ENCODE measurements at places on chromosomes 3 and 15.
A peak's percentile ranks its signal among the peaks of the same experiment; 100 is the strongest.

DNA sequence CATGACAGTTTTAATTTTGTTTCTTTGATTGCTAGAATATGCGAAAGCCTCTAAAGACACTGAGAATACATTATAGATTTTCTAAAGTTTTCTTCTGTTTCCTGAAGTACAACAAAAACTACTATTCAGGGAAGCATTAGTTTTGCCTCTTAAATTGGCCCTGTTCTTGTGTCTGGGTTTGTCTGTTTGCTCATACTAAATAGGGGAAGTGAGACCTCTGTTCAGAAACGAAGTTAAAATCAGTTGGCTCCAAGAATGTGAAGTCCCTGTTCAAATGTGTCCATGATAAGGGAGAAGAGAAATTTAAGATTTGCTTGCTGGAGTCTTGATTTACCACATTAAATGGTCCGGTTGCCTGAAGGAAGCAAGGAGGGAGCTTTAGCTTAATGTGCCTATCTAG lies 327.3 kb upstream of the GBE1 start:
- no peak for DNase-seq

DNA sequence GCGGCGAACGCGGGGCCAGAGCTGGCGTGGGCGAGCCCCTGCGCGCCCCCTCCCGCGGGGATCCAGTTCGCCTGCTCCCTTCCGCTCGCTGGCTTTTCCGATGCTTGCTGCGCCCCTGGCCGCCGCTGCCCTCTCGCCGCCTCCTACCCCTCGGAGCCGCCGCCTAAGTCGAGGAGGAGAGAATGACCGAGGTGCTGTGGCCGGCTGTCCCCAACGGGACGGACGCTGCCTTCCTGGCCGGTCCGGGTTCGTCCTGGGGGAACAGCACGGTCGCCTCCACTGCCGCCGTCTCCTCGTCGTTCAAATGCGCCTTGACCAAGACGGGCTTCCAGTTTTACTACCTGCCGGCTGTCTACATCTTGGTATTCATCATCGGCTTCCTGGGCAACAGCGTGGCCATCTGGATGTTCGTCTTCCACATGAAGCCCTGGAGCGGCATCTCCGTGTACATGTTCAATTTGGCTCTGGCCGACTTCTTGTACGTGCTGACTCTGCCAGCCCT lies 721 bp downstream of the P2RY1 start:
- peak; percentile 15 for DNase-seq

GRCh38 chr3:51591231-51591630 lies 52.7 kb downstream of the RAD54L2 start:
- no peak for DNase-seq

- DNase-seq, result no peak
Observed at GRCh38 chr3:53812434-53812833, 33.8 kb downstream of the CHDH start.

DNA sequence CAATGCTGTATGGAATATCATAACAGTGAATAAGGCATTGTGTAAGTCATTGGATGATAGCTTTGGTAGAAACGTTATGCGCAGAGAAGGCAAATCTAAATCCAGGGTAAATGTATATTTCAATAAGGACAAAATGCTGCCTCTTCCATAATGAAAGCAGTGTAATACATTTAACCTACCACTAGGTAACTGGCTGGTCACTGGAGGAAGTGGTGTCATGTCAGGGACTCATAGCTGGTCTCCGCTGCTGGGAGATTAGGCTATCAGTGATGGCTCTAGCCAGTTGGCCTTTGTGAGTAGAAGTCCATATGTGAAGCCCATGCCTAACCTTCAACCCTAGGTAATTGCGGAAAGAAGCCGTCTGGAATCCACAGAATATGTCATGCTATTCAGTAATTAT lies 140.9 kb downstream of the NLGN1 start:
- DNase-seq, result no peak

GRCh38 chr15:92140796-92141195 lies 252.9 kb upstream of the ST8SIA2 start:
- DNase-seq, result no peak

- DNase-seq, result no peak
Observed at GRCh38 chr3:62161371-62161770, 212.0 kb downstream of the FEZF2 start.

- no peak for DNase-seq
Observed at GRCh38 chr3:152459118-152459515, 190.4 kb downstream of the MBNL1 start.

- DNase-seq, result no peak
Observed at GRCh38 chr15:69668039-69668705, 215.6 kb downstream of the RPLP1 start.

- DNase-seq, result no peak
Observed at GRCh38 chr15:52028431-52029093, 9.5 kb downstream of the MAPK6 start.

DNA sequence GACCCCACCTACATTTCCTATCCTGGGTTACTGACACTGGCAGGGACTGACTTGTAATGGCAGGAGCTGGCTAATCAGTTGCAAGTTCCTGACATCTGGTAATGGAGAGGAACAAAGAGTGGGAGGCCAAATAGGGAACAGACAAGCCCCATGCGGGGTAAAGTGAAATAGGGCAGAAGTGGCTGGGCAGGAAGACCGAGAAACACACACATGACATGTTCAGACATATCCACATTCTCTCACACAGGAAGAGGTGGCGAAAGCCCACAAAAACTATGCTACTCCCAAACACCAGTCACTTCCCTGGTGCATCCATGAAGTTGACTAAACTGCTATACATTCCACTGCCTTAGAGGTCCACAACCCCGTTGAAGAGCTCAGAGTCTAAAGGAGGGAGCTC lies 394.1 kb upstream of the TBL1XR1 start:
- DNase-seq, result no peak

DNA sequence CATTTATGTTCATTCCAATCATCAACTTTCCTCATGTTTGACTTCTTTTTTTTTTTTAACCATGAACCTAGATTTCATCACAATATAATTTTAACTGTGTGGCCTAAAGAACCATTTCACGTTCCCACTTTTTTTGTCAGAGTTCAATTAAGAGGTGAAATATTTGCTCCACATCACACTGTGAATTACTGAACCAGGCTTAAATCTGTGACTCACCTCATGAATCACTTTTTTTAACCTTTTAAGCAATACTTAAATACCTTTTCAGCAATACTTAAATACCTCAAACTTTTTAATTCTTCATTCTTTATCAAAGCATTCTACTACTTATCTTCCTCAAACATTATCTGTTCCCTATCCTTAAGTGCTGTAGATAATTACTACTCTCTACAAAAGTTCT lies 137.6 kb downstream of the SI start:
- DNase-seq, result peak; percentile 14

DNA sequence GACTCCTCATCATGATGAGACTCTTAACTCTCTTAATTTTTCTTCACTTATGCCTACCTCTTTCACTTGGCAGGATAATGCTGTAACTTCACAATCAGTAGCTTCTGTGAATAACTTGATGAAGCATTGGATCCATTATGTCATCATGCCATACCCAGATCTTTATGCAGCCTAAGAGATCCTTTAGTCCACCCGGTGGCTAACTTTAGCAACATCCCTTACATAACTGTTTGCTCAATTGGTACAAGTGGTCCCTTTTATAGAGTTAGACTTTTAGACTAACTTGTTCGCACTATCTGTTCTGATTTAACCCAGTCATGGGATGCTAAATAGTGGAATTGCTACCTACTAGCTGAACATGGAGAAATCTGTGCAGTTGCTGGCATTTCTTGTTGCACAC lies 184.5 kb downstream of the USP13 start:
- no peak for DNase-seq

DNA sequence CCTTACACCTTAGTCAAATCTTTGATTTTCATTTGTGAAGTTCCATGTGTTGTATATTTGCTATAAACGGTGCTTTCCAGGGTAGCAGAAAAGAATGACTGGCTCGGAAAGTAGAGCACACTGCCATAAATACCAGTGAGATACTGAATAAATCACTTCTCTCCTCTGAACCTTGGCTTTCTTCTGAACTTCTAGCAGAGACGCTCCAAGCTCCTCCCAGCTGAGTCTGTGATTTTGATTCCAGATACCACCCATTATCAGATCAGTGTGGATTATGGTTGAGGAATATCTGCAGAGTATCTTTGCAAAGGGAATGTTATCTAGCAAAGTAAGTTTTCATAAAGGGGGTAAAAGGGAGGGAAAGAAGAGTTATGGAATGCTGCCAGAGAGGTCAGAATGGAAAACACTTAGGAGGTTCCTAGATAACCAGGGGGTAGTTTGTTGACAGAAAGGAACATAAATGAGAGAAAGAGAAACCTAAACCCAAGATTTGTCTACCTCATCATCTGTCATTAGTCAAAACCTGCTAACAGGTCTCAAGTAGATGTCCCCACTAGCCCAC lies 98.5 kb upstream of the PSMD6 start:
- no peak for DNase-seq

- no peak for DNase-seq
Observed at GRCh38 chr3:49098910-49099630, 5.2 kb upstream of the QRICH1 start.

DNA sequence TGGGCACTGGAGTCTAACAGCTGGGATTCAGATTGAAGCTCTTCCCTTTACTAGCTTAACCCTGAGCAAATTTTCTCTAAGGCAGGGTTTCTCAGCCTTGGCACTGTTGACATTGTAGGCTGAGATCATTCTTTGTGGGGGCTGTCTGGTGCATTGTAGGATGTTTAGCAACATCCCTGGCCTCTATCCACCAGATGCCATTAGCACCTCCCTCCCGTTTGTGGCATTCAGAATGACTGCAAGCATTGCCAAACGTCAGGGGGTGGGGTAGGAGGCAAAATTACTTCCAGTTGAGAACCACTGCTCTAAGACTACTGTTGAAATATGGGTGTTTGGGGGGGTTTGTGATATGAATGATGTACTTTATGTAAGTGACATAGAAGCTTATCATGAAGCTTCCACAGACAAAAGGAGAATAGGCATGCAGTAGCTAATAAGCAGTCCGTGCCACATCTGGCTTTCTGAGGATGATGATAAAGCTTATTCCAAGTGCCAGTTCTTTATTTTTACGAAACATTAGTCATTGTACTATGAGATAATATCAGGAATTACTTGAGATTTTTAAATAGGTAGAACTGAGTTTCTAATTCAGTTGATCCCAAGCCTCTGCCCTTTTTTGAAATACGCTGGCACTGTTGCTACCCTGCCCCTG lies 39.3 kb downstream of the NKIRAS1 start:
- peak; percentile 87 for DNase-seq

- DNase-seq, result peak; percentile 24
Observed at GRCh38 chr3:188187053-188187452, 33.1 kb downstream of the LPP start.

- DNase-seq, result no peak
Observed at GRCh38 chr3:110293660-110294059, 778.0 kb upstream of the NECTIN3 start.

DNA sequence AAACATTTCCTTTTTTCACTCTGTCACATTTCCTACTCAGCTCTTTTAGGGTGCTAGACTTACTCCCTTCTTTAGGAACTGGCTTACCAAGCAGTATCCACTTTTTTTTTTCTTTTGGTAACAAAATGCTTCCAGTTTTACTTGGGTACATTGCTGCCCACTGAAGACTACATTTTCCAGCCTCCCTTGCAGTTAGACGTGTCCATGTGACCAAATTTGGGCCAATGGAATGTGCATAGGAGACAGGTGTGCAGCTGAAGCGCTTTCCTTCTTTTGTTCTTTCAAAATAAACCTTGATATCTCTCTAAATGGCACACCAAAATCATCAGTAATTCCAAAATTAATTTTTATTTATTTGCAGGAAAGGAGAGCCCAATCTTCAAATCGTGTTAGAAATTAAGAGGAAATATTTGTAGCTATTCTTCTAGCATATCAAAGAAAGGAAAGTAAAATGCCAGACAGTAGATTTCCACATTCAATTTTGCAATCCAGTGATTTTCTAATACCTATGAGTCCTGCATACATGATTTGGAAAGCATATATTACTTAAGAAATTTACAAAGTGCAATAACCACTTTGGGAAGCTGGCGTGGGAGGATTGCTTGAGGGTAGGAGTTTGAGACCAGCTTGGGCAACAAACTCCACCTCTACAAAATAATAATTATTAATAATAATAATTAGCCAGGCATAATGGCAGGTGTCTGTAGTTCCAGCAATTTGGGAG lies 422.0 kb upstream of the FRG2C start:
- DNase-seq, result no peak

DNA sequence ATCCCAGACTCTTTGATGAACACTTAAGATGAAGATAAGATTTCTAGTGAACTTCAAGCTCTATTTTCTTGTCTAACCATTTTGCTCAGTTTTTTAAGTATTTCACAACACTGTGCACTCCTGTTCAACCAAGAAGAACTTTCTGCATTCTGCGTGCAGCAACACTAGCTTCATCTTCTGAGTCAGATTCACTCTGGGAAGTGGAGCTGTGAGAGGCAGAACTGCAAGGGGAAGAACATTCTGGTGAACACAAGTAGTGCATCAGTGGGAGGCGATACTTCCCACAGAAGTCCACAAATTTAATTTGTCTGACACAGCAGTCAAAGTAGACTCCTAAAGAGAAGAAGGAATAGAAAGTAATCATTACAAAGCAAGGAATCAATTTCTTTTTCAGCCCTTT lies 18.1 kb downstream of the LRRC58 start:
- no peak for DNase-seq

GRCh38 chr3:147038481-147038880 lies 367.9 kb downstream of the ZIC4 start:
- DNase-seq, result no peak

DNA sequence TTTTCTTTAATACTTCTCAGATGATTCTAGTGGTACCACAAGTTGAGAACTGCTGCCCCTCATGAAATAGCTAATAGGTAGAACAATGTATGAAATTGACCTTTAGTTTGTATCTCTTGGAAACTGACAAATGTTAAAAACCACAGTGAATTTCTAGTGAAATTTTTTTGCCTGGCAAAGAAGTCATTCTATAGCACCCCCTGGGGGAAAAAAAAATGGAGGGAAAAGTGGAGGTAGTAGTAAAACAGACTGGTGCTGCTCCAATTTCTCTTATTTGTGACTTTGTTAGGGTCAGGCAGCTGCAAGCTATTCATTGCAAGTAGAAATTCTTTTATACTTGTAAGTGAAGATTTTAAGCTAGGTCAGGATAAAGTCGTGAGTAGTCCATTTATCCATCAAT lies 605.0 kb downstream of the NLGN1 start:
- no peak for DNase-seq

GRCh38 chr15:69346112-69346511 lies 47.4 kb downstream of the PAQR5 start:
- DNase-seq, result peak; percentile 33

- DNase-seq, result no peak
Observed at GRCh38 chr3:64541803-64542202, 146.0 kb downstream of the ADAMTS9 start.

DNA sequence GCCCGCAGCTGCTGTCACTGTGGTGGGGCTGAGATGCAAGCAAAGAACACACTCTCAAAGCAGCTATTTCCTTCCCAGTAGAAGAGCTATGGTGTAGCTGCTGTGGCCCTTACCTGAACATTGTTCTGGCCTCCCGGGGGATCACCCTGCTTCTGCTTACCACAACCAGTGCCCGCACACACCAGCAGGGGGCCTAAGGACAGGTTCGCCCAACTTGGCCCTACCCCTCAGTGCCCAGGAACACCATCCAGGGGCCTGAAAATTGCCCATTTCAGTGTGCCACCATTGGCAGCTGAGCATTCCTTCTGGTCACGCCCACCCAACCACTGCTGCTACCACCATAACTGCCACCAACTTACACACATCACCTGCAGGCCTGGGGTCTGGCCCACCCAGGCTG lies 113.0 kb downstream of the TP63 start:
- DNase-seq, result no peak

GRCh38 chr3:139577909-139578308 lies 38.4 kb upstream of the RBP1 start:
- no peak for DNase-seq

GRCh38 chr15:23736033-23736673 lies 49.0 kb upstream of the NDN start:
- DNase-seq, result no peak

GRCh38 chr3:123524981-123525380 lies 59.9 kb downstream of the HACD2 start:
- no peak for DNase-seq
